ENCODE measurements at places on chromosomes 5 and 9.

DNA sequence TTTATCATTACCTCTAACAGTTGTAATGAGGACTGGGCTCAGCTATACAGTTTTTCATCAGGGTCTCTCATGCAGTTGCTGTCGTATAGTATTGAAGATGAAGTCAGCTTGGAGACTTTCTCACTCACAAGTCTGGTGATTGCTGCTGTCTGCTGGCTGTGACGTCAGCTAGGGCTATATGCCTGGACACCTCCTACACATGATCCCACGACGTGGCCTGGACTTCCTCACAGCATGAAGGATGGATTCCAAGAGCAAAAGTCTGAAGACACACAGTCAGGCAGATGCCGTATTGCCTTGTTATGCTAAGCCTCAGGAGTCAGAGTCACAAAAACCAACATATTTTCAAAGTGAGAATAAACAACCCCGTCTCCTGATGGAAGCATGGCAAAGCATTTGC is 193.3 kb downstream of the LURAP1L start:
- DNase-seq, result no peak

DNA sequence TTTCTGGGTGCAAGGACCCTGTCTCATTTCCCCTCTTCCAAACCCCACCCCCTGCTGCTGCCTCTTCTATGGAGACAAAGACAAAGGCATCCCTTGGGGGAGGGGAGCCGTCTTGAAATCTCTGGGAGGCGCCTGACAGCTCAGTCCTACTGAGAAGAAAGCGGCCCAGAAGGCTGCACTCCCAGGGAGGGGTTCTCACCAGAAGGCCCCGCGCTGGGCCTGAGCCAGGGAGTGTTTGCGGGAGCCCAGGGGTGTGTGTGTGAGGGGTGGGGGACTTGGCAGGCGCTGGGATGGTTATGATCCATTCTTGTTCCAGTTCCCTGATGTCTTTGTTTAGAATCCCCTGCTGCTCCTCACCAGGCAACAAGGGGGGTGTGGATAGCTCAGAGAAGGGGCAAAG is 45.7 kb upstream of the ALDH1B1 start:
- DNase-seq, result no peak

- no peak for DNase-seq
Measured at GRCh38 chr9:90442723-90443122, 199.9 kb downstream of the DIRAS2 start.

DNA sequence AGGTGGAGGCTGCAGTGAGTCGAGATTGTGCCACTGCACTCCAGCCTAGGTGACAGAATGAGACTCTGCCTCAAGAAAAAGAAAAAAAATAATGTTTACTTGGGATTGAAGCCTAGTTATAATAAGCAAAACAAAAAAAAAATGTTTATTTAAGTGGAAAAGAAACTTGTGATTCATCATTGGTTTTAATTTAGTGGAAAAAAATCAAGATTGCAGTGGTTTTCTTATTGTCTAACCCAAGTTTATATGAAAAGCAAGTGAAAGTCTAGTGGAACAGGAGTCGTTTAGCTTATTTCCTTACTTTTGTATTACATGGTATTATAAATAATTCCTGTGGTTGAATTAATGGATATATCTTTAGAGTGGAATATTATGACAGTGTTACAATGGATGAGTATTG is 8.4 kb downstream of the CNOT8 start:
- DNase-seq, result no peak

GRCh38 chr5:67133217-67133616 is 63.4 kb downstream of the CD180 start:
- DNase-seq, result no peak

- peak; percentile 61 for DNase-seq
Measured at GRCh38 chr5:16754601-16755000, 137.8 kb upstream of the RETREG1 start.

DNA sequence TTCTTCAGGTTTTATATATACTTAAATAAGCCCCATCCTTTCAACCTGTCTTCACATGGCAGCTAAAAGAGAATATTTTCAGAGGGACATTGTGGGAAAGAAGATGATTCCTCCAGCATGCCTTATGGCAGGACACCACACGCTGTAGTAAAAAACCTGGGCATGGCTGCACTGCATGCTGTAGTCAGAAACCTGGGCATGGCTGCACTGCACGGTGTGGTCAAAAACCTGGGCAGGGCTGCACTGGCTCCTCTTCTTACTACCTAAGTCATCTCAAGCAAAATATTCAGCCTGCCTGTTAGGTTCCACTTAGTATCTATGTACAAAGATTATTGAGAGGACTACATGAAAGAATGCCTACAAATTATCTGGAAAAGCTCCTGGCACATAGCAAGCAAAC is 153.6 kb downstream of the BRINP1 start:
- no peak for DNase-seq

DNA sequence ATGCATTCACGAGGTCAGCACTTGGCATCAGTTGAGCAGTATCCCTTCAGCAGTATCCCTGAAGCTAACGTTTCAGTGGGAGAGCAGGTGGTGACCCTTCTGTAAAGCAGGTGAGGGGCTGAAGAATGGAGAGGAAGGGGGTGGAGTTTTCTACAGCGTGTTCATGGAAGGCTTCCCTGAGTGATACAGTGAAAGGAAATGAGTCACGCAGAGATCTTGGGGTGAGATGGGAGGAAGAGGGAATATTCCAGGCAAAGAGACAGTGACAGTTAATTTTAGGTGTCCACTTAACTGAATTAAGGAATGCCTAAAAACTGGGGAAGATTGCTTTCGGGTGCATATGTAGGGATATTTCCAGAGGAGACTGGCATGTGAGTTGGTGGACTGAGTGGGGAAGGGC is 25.7 kb downstream of the TAS2R1 start:
- DNase-seq, result no peak

GRCh38 chr5:114411380-114411931 is 49.6 kb downstream of the KCNN2 start:
- no peak for DNase-seq

DNA sequence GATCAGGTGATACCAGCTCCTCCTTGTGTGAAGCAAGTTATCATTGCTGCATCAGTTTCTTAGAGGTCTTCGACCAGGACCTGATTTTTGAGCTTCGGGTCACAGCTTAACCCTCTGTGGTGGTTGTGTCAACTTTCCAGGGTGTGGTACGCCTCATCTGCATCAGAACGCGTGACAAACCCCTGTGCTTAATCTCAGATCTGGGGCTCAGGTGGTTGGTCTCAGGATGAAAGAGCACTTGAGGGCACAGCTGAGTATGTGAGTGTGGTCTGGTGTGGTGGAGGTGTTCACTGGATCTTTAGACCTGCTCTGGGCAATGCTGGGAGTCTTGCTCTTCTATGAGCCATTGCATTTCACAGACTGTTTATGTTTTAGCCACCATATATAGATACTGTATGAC is 64.1 kb downstream of the OSTF1 start:
- no peak for DNase-seq

DNA sequence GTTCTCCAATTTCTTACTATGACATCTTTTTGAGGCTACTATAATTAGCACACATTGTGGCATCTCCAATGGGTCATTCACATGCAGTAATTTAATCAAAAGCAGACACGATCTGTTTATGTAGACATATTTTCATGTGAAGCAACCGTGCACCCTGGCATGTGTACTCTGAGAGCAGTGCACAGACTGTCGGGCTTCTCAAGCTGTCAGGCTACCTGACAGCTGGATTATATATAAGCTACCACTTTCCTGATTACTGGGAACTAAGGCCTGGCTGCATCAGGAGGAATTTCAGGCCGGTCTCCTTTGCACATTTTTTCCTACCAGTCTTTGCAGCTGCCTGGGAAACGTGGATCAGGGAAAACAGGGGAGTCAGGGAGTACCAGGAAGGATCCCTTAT is 197.5 kb downstream of the MAPKAP1 start:
- DNase-seq, result no peak

- DNase-seq, result no peak
Measured at GRCh38 chr5:73391441-73391881, 57.1 kb downstream of the FOXD1 start.

DNA sequence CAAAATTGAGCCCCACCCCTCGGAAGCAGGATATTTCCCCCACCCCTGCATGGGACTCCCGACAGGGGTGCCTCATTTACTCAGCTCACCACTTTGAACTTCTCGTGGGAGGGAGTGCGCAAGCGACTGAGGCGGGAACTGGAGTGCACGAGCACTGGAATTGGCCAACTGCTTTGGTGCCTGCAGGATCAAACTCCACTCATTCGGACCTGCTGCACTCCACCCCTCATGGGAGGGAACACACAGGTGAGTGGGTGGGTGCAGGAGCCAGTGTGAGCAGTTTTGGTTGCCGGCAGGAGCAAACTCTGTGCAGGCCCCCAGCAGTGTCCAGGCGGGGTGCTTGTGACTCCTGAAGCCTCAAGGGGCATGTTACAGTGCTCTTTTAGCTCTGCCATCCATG is 301.2 kb downstream of the TUSC1 start:
- no peak for DNase-seq

DNA sequence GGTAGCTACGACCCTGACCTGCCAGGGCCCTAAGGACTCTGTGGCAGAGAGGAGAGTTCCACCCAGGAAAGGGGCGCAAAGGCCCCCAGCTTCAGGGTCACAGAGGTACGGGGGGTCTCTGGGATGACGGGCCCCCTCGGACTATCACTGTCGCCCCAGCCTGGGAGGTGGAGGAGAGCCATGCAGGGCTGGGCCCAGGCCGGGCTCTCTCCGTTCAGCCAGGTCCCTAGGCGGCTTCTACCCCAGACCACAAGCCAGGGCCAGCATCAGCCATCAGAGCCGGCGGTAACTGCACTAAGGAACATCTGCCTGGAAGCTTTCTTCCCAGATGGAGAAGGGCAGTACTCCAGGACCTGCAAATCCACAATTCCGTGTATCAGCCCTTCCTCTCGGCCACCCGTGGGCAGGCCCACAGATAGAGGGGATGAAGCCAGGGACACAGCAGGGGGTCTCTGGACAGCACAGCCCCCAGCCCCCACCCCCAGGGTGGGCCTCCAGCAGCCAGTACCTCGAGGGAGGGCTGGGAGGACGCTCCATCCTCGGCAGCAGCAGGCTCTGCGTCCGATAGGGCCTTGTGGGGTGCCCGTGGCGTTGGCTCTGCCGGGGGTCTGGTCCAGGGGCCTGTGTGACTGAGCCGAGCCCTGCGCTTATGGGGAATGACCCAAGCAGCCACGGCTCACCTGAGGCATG is 38.4 kb downstream of the NACC2 start:
- no peak for DNase-seq

DNA sequence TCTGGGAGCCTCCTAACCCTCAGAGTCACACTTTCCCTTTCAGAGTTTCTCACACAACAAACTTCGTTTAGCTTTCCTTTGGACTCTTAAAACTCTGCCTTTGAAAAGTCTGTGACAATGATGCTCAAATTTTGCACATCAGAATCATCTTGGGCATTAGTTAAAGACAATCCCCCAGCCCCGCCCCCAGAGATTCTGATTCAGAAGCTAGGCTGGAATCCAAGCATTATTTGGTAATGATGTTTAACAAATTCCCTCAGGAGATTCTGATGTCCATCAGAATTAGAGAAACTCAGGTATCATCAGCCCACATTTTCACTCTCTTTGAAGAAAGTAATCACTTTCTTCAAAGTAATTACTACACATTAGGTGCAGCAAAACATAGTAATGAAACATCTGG is 9.6 kb upstream of the PLPP1 start:
- no peak for DNase-seq

- DNase-seq, result no peak
Measured at GRCh38 chr5:119301906-119302305, 53.9 kb upstream of the TNFAIP8 start.

- no peak for DNase-seq
Measured at GRCh38 chr9:97572196-97572891, 60.8 kb downstream of the TSTD2 start.

GRCh38 chr5:3202570-3202969 is 393.1 kb upstream of the IRX1 start:
- no peak for DNase-seq

DNA sequence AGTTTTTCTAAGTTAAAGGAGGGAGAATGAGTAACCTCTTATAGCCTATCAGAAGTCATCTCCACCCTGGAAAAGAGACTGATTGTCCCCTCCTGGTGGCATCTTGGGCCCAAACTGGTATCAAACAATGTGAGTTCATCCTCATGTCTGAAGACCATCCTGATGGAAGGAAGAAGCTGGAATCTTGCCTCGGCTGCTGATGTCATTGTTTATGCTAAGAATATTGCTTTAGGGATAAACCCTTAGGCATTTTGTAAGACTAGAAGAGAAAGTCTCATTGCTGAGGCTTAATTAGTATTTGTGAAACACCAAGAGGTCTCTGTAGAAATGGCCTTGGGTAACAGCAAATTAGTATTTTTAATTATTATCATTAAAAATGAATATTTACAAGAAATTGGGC is 65.7 kb upstream of the KCNN2 start:
- no peak for DNase-seq

DNA sequence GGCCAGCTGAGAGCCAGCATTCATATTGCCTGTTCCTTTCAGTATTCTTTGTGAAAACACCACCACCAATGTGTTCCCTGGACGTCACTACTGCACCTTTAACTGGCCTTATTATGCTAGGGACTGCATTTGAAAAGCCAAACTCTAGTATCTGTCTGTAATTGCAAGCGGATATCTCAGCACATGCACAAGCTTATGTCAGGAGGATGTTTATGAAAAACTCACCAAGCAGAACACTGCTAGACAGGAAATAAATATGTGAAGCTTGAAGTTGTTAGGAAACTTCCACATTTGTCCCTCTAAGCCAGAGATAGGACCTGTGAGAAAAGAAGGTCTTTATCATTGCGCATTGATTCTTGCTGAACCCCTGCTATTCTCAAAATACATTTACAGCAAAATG is 135.4 kb upstream of the CCDC152 start:
- DNase-seq, result no peak

- peak; percentile 77 for DNase-seq
Measured at GRCh38 chr9:34576597-34577399, 12.7 kb downstream of the CNTFR start.

GRCh38 chr5:100634937-100635534 is 99.9 kb downstream of the FAM174A start:
- DNase-seq, result no peak

GRCh38 chr5:94423411-94423810 is 195.0 kb downstream of the KIAA0825 start:
- no peak for DNase-seq

- DNase-seq, result no peak
Measured at GRCh38 chr9:68751556-68751955, 46.5 kb downstream of the PIP5K1B start.

DNA sequence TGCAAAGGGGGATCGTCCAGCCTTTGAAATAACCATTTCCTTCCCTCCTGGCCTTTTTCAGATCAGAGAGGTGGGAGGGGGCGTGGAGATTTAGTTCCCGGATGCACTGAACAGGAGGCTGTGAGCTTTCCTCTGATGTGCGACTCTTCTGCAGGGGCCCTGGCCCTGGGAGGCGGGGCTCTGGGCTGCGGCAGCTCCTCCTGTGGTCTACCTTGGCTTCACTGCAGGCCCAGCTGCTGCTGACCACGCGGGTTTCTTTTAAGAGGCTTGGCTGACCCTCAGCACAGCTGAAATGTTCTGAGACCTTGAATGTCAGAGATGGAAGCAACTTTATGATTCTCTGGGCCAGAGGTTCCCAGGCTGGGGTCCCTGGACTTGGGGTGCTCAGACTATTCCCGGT is 27.0 kb upstream of the COL15A1 start:
- no peak for DNase-seq

All from glutamatergic neuron (in vitro differentiated cells).